ENCODE measurements at places on chromosomes 3 and 15.

- peak; percentile 28 for DNase-seq
These were observed at the start of gene APBA2 for GRCh38 chr15:28885630-28886430. Gene APBA2 (plus strand): TSS chr15:28885974. CDS start chr15:29053885, 167,911 bp downstream.

DNA sequence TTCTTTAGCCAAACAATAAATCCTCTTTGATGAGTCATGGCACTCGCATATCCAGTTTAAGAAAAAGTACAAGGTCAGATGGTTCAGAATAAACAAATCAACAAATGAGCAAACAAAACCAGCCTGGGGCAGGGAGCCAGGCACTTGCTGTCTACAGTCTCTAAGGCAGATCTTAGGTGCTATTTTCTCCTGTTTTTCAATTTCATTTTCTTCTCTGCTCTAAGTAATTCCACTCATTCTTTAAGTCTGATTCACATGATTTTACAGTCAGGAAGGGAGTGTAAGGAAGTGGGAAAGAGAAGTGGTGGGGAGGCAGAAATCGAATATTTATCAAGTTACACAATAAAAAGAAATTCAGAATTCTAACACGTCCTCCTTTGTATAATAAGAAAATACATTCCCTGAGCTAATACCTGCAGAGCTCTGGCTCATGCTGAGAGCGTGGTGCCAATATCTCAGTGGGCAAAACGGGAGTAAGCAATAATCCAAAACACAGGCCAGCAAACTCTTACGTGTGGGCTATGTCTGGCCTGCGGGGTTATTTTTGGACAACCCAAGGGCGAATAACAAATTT, 298.6 kb downstream of the ADAMTS17 start:
- no peak for DNase-seq

- no peak for DNase-seq
These were observed 407.5 kb downstream of the ZBTB20 start for GRCh38 chr3:114739627-114740026.

GRCh38 chr15:88185584-88185983, 71.0 kb downstream of the NTRK3 start:
- no peak for DNase-seq

DNA sequence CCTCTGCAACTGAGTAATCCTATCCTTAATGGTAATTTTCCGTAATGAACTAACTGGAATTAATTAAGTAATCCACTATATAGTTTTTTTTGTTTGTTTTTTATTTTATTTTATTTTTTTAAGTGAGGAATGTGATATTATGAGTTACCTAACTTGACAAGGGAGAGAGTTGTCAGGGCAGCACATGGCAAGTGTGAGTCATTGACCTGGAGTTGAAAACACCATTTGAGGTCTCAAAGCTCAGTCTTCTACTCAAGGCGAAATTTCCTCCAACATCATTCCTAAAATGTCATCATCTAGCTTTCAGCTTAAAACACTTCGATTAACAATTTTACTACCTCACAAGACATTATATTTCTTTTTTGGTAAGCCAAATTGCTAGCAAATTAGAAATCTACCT, 87.8 kb downstream of the NECTIN3 start:
- no peak for DNase-seq

DNA sequence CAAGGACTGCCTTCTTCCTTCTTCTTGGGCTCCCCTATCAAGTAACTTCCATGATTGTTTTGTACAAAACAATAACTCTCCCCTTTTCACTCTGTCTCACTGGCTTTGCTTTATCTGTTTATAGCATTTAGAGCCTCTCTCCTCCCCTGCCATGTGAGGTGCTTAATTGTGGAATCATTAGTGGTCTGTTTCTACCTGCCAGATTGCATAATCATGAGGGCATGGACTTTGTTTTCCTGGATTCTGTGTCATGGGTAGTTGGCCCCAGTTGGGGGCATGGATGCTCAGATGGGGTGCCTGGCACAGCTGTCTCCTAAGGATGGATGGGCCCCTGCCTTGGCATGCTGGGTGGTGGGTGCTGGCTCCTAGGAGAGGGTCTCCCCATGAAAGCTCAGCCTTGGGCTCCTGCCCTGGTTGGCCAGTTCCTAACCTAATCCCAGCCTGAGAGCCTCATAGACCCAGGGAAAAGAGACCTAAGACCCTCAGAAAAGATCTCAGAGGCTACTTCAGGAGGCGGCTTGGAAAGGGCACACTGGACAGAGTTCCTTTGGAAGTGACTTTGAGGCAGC, 8.0 kb upstream of the CTXND1 start:
- no peak for DNase-seq

- DNase-seq: peak; percentile 36
These were observed 34.7 kb upstream of the NDUFB4 start for GRCh38 chr3:120561251-120562045.

DNA sequence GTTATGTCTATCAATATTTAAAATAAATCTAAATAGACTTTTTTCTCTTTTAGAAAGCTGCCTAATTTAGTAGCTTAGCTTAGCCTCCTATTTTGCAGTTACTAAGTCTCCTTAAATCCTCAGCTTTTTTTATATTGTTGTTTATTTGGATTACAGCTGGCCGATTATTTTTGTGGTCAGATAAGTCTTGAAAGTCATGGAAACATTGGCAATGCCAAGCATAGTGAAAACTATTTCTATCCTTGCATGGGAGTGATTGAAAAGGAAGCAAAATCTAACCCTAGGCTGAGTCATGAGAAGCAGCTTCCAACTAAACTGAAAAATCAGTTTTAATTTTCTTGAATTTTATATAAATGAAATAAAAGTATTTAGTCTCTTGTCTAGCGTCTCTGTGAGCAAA, 1063.0 kb upstream of the GBE1 start:
- DNase-seq: no peak

DNA sequence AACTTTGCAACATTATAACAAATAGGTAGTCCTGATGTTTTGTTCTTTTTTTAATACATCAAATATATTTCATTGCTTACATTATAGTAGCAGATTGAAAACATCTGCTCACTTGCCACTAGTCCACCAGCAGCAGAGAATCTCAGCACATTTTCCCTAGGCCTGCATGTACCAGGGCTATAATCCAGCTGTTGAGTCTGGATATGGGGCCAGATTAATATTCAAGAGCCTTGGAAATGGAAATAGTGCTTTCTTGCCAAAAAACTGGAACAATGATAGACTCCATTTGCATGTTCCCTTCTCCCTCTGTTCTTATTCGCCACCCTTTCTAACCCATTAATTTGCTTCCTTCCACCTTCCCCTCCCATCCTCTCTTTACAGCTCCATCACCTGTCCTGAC, 288.0 kb downstream of the EPHA3 start:
- no peak for DNase-seq

DNA sequence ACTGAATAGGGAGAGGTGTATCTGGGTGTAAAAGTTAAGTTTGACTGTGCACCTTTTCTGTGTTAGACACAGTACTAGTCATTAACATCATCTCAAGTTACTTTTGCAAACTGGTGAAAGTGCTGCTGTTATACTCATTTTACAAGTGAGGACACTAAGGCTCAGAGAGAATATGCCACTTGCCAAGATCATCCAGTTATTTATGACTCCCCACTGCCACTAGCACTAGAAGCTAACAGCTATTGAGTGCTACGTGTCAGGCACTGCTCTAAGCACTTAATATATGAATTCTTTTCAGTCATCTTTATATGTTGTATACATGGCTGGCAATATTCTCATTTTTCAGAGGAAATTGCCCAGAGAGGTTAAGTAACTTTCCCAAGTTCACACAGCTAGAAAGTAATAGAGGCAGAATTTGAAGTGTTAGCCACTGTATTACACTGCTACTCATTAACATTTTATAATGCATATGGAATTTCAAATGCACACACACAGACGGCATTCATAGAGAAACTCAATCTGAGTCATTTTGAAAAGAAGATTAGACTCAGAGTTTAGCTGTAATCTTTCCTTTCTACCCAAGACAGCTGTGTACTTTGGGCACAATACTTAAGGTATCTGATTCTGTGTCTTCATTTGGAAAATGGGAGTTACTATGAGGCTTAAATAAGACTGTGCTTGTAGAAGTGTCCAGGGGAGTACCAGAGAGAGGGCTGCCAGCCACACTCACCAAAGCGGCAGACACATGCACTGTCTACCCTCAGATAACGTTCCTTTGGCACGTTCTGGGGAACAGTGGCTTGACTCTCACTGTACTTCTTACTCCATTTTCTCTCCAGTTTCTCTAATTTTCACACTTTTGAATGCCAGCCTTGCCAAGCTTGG, 1.3 kb upstream of the MASP1 start:
- DNase-seq: no peak

GRCh38 chr15:40238532-40239403, at the start of gene PAK6:
Gene PAK6 (plus strand): TSS chr15:40239063. CDS start chr15:40264786, 25,723 bp downstream.
- no peak for DNase-seq

- no peak for DNase-seq
These were observed 24.5 kb upstream of the GMNC start for GRCh38 chr3:190886945-190887344.

All from effector CD8-positive, alpha-beta T cell (primary cell).